ENCODE measurements at places on chromosomes 3 and 15. TPM values are rescaled to one million over a fixed set of nuclear protein-coding genes. Genes with fewer than 3 reads are reported as not detected.

- peak overlapping the region; percentile 54 for H3K27ac ChIP-seq
- no peaks in the 10 kb centered on the region for H3K36me3 ChIP-seq
- DNase-seq = no peak
- peak overlapping the region; percentile 48 for H3K4me3 ChIP-seq
- H3K4me1 ChIP-seq = peaks cover 26% of the 10 kb centered on the region
- H3K27me3 ChIP-seq = no peaks in the 10 kb centered on the region
Measured at GRCh38 chr15:35067496-35068347, 17.4 kb downstream of the NANOGP8 start.

- H3K4me3 ChIP-seq = no peak within 1 kb of the TSS
- no peak within 1 kb of the TSS for H3K27ac ChIP-seq
- no peaks in the 10 kb centered on the region for H3K36me3 ChIP-seq
Measured at GRCh38 chr3:108757404-108757982, at the start of gene RETNLB. RETNLB (minus strand) TSS chr3:108757410; CDS start chr3:108757185, 225 bp downstream.

- no peak overlapping the region for H3K27ac ChIP-seq
- no peaks in the 10 kb centered on the region for H3K4me1 ChIP-seq
- H3K4me3 ChIP-seq = no peak overlapping the region
- DNase-seq = no peak
Measured at GRCh38 chr3:87771337-87772192, 287.2 kb downstream of the CGGBP1 start.

DNA sequence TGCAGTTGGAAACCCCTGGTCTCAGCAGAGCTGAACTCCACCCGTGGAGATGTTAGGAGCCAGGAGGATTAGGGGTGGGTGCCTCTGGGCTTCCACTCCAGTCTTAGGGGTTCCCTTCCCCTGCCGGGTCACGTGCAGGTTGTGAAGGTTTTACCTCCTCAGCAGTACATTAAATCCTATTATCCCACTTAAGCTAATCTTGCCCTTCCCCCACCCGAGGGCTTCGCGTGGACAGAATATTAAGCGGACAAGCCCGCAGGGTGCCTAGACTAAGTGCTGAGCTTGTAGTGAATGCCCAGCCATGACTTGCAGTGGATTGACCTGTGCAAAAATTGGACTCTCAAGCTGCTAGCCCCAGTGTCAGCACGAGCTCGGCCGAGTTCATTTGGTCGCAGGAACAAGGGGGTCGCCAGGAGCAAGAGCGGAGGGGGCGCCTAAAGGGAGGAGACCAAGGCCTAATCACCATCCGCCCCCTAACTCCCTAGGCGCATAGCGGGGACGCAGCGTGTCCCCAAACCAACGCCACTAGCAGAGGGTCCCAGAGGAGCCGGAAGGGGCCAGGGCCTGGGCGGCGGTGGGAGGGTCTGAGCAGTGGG is 498 bp upstream of the SEMA4B start:
- no peaks in the 10 kb centered on the region for H3K27me3 ChIP-seq
- DNase-seq = no peak
- H3K27ac ChIP-seq = peak overlapping the region; percentile 80
- no peaks in the 10 kb centered on the region for H3K36me3 ChIP-seq
- peak overlapping the region; percentile 94 for H3K4me3 ChIP-seq

GRCh38 chr15:50487287-50487686 is 59.2 kb downstream of the USP50 start:
- H3K27ac ChIP-seq = no peak overlapping the region
- H3K4me1 ChIP-seq = no peaks in the 10 kb centered on the region
- H3K36me3 ChIP-seq = peaks cover 23% of the 10 kb centered on the region
- no peaks in the 10 kb centered on the region for H3K27me3 ChIP-seq

DNA sequence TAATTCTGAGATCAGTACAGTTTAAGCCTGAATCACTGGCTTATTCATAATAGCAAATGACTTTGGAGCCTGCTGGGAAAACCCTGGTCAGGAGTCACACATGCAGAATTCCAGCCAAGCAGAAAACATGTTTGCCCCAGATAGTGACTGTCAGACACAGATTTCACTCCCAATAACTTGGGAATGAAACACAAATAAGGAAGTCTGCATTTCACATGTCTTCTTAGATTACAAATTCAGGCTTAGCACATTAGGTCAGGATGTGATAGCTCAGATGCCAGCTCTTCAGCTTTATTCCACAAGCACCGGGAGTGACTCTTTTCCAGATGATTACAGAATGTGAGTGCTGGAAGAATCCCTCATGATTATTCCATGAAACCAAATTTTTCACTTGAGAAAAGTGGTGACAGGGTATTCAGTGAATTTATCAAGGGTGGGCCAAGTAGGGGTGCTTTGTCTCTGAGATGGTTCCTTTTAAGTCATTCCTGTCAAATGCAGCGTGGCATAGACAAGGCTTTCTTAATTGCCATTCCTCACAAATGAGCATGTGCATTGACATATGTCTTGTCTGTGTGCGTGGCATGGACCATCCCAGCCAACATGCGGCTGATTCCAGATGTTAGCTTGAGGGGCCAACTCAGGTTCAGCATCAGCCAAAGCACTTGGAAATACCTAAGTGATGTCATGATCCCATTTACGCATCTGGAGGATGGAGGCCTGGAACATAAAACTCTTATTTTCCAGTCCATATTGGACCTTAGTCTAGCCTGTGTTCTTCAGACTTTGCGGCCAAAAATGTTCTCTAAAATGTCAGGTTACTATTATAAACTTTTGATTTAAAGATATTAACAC is 191.0 kb downstream of the EPHB1 start:
- no peaks in the 10 kb centered on the region for H3K36me3 ChIP-seq
- H3K27ac ChIP-seq = no peak overlapping the region
- no peak overlapping the region for H3K4me3 ChIP-seq
- DNase-seq = no peak

DNA sequence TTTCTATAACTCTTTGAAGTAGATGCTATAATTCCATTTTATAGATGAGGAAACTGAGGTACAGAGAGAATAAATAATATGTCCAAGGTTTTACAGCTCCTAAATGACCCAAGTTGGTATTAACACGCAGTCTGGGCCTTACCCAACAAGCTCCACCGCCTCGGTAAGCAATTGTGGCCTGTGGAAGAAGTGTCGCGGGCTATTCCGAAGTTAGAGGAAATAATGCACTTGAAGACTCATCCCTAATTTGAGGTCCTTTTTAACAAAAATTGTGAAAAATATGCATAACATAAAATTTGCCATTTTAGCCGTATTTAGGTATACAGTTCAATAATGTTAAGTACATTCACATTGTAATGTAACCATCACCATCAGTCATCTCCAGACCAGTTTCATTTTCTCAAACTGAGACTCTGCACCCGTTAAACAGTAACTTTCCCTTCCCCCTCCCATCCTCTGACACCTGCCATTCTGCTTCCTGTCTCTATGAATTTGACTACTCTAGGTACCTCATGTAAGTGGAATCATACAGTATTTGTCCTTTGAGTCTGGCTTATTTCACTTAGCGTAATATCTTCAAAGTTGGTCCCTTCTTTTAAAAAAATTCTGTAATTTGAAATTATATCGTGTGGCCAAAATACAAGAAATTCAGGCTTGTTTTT is 18.2 kb downstream of the IDH3A start:
- H3K36me3 ChIP-seq = peaks cover 18% of the 10 kb centered on the region
- H3K4me1 ChIP-seq = no peaks in the 10 kb centered on the region

CSTA gene
- 99.3 TPM for total RNA-seq

SCAANT1 gene
- total RNA-seq = not detected

MITF gene
- total RNA-seq = 8.7 TPM

Data from type B pancreatic cell (in vitro differentiated cells).